ENCODE measurements at places on chromosomes 16 and 17. TPM values are rescaled to one million over a fixed set of nuclear protein-coding genes. Genes with fewer than 3 reads are reported as not detected.

GRCh38 chr17:57433452-57433851, 177.1 kb downstream of the MSI2 start:
- DNase-seq = no peak

The CHP2 gene
- not detected for polyA plus RNA-seq

GRCh38 chr16:86092586-86093480, 193.9 kb downstream of the IRF8 start:
- DNase-seq = no peak

- peak; percentile 62 for DNase-seq
Observed at GRCh38 chr17:59327981-59328290, 3.5 kb upstream of the YPEL2 start.

DNA sequence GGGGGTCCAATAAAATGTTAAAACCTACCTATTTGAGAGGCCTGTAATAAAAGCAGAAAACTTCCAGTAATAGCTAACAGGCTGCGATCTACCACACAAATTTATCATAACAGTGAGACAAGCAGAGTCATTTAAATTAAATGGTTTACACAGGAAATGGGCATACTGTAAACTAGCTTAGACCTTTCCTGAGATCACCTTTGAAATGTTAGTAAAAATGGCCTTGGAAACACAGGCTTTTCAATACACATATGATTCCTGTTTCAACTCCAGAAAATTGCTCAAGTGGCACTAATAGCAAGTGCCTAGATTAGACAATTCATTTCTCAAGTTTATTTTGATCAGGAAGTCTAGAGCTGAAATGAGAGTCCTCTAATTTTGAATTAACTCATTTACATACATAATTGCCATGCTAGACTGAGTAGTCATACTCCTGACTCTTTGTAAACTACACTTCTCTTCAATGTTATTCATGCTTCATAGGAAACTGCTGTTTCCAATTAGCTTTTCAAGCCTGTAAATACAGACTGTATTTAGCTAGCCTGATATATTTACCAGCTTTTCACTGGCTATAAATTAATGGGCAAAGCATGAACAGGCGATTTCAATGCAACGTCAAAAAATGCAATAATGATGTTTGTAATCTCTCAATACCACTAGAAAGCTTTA, 43.3 kb downstream of the PARN start:
- no peak for DNase-seq

The ZCCHC14 gene
- polyA plus RNA-seq = 0.84 TPM

DNA sequence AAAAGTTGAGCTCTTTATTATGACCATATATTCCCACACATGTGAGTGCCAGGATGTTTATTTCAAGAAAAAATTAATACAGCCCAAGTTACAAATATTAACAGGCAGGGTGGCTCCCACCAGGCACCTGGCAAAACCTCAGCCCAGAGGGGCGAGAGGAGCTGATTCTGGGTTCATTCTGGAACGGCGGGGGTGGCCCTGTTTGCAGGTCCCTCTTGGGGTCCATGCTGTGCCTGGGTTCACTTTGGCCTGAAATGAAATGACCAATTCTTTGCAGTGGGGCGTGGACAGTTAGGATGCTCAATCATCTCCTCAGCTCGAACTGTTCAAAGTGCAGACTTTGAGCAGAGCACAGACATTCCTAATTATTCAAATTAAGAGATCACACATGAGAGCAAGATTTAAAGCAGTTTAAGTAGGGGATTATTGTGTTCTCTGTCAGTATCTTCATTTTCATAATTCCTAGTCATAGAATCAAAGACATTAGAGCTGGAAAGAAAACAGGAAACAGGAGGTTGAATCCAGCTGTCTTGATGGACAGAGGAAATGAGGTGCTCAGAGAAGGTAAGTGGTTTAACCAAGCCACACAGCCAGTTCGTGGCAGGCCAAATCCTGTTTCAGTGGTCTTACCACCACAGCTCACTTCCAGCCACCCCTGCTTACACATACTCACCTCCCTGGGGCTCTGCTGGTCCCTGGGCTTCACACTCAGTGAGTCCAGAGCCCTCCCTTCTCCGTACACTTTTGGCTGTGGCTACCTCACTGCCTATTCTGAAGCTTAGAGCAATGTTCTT, 363.9 kb upstream of the TNRC6C start:
- no peak for DNase-seq

- no peak for DNase-seq
Observed at GRCh38 chr16:49484451-49484849, 110.8 kb downstream of the C16orf78 start.

GRCh38 chr16:73161977-73162376, 114.0 kb upstream of the ZFHX3 start:
- no peak for DNase-seq

The PYDC1 gene
- polyA plus RNA-seq = not detected

The ZKSCAN2 gene
- polyA plus RNA-seq = 2.1 TPM

GRCh38 chr17:77097631-77098180, 43.1 kb upstream of the SEC14L1 start:
- DNase-seq = no peak
